ENCODE measurements at places on chromosomes 6 and 20.

- DNase-seq: no peak
Measured at GRCh38 chr6:143018955-143019354, 41.7 kb upstream of the AIG1 start.

- DNase-seq: peak; percentile 1
Measured at GRCh38 chr6:3287308-3287707, 28.6 kb downstream of the PSMG4 start.

DNA sequence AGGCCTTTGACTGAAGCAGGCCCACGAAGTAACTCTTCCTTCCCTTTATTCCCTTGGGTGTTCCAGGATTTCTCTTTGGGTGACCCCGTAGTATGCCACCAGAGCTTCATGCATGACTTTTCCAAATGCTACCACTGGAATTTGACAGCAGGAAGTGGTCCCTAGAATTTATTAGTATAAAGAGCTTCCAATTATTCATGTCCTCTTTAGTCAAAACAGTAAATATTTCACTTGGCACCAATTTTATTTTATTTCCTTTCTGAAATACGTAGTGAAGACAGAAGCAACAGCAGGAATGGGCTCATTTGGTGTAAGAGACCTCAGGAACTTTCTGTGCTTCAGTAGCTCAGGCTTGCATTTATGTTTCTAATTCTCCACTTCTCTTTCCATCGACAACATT is 151.3 kb downstream of the LCA5 start:
- DNase-seq: no peak

DNA sequence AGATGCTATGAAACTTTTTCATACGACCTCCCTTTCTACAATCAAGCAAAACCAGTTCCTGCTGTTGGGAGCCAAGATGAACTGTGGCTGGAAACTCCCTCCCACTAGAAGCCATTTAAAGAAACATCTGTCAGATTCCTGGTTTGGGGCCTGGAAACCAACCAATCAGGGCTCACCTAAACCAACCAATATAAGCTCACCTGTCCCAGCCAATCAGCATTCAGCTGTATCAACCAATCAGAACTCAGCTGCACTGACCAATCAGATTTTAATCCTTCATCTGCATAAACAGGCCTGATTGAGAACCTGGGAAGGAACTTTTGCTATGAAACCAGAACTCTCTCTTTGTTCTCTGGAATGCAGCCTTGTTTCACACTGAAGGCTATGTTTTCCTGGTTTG is 42.4 kb downstream of the SNX14 start:
- DNase-seq: no peak

GRCh38 chr6:144561455-144562043 is 276.4 kb downstream of the UTRN start:
- DNase-seq: no peak

DNA sequence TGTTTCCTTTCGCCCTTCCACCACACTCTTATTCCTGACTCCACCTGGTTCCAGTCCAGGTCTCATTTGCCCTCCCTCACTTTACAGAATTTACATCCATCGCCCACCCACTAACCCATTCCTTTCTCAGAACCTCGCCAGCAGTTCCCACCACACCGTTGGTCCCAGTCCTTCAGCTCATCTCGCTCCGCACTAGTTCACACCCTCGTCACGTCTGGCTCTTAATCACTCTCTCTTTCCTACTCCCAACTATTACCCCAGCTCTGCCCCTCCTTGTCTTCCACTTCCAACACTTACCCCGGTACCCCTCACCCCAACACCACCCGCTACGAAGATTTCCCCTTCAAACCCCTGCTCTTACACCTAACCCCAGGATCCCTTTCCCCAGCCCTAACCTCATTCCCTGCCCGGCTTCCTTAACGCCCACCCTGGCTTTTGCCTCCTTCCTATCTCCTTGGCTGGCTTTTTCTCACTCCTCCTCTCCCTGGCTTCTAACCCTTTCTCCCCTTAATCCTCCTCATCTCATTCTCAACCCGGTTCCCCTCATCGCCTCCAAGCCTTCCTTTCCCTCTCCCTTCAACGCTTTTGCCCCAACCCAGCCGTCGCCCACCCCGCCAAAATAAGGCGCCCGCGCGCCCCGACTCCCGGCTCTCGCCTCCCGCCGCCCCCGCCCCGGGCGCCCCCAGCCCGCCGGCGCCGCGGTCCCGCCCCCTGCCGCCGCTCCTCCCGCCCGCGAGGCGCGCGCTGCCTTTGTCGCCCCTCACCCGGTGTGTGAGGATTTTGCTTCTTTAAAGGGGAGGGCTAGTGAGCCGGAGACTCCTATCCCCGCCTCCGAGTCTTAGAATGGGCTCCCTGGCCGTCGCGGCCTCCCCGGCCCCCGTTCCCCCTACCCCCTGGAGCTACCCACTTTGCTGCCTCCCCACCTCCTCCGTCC is 542 bp downstream of the USP49 start:
- DNase-seq: peak; percentile 13

DNA sequence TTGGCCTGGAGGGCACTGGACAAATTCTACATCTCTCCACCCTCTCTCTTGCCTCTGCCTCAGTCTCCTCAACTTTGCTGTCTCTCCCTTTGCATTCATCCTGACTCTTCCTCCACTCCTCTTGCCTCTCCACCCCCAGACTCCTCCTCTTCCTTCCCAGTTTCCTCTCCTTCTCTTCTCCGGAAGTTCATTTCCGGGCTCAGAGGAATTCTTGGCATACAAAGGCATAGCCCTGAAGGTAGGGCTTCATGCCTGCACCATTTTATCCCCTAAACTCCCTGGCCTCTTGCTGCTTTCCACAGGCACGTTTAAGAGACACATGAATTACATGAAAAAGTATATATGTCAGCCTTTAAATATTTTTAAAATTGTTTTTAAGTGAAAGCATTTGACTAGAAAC is 10.6 kb downstream of the BFSP1 start:
- DNase-seq: no peak

- no peak for DNase-seq
Measured at GRCh38 chr6:14000901-14001300, 76.1 kb downstream of the RNF182 start.

- no peak for DNase-seq
Measured at GRCh38 chr6:5462856-5463255, 201.5 kb downstream of the FARS2 start.

- DNase-seq: no peak
Measured at GRCh38 chr6:100126790-100127484, 132.9 kb upstream of the MCHR2 start.

DNA sequence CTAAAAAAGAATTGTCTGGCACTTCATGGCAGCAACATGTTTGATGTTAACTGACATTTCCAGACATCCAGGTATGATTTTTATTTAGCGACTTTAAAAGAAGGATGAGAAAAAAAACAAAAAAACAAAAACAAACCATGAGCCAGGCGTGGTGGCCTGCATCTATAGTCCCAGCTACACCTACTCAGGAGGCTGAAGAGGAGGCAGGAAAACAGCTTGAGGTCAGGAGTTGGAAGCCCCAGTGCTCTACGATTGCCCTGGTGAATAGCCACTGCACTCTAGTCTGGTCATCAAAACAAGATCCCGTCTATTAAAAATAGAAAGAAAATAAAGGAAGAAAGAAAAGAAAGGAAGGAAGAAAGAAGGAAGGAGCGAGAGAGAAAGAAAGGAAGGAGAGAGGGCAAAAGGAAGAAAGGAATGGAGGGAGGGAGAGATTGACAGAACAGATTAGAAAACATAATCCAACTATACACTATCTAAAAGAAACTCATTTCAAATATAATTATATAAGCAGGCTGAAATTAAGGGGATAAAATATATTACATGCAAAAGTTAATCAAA is 141.6 kb downstream of the TRIM27 start:
- no peak for DNase-seq

DNA sequence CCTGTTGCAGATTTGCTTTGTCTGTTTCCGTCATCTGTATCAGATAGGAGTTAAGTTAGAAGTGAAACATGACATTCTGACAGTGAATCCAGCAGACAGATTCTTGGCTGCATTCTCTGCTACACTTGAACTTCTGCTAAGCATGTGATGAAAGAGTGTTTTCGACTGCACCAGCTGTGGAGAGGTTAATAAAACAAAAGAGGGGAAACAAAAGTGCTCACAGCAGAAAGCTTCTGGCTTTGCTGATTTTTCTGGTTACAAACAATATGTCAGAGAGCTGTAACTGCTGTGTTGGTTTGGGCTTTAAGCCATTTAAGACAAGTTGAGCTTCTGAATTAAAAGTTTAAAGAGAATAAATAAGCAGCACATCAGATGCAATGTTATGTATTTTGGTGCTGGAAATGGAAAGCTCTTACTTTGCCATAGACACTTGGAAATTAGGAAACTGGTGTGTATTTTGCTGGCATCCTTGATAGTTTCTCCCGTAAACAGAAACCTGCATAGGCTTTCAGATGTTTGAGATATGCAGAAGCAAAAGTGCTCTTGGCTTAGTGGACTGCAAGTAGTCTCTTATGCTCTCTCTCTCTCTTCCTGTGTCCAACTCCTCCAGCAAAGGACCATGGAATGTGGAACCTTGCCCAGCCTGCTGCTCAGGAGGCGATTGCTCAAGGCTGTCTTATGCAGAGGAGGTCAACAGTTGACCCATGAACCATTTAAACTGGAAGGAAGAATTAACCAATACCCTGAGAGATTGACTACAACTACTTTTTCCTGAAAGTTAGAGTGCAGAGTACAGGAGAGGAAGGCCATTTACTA is 104.9 kb downstream of the RPS12 start:
- no peak for DNase-seq

GRCh38 chr6:42704251-42704936 is 18.0 kb downstream of the PRPH2 start:
- peak; percentile 61 for DNase-seq

DNA sequence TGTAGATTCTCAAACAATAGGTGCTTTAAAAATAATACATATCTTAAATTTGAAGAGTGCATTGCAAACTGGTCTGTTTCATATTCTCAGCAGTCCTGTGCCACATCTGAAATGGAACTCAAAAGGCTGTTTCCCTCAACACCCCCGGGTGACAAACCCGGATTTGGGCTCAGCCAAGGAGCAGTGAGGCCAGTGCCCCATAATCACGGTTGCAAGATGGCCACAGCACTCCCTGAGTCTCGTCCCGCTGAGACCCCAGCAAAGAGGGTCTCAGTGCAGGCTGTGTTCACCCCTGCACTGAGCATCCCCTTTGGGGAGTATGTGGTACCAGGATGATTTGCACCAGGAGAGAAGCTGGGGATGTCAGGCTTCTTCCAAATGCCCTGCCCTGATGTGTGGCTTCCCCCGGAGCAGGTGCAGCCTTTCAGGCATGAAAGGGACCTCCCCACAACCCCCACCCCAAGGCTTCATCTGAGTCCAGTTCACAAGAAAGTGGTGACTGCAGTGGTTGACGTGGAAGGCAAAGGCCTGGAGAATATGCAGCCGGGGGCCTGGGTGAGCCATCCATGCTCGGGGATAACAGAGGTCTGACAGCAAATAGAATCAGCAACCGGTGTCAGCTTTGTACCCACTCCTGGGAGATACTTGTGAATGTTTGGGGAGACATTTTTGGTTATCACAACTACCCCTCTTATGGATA is 202.9 kb downstream of the SYNDIG1 start:
- DNase-seq: no peak

DNA sequence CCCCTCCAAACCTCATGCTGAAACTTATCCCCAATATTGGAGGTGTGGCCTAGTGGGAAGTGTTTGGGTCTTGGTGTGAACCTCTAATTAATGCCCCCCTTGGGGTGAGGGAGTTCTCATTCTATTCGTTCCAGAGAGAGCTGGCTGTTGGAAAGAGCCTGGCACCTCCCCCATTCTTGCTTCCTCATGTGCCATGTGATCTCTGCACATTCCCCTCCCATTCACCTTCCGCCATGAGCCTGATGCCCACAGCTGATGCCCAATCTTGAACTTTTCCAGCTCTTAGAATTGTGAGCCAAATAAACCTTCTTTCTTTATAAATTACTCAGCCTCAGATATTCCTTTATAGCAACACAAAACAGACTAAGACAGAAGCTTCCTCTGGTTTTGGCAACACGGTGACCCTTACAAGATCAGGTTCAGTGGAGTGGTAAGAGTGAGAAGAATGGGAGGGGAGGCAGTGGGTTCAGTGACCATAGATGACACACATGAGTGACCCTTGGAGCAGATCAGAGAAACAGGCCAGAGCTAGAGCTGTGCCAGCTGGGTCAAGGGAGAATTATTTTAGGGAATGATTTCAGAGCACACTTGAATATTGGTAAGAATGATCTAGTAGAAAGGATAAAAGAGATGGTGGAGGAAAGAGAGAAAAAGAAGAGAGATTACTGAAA is 176.4 kb downstream of the LY86 start:
- DNase-seq: no peak

- DNase-seq: no peak
Measured at GRCh38 chr6:34490390-34491090, 24.7 kb downstream of the PACSIN1 start.

DNA sequence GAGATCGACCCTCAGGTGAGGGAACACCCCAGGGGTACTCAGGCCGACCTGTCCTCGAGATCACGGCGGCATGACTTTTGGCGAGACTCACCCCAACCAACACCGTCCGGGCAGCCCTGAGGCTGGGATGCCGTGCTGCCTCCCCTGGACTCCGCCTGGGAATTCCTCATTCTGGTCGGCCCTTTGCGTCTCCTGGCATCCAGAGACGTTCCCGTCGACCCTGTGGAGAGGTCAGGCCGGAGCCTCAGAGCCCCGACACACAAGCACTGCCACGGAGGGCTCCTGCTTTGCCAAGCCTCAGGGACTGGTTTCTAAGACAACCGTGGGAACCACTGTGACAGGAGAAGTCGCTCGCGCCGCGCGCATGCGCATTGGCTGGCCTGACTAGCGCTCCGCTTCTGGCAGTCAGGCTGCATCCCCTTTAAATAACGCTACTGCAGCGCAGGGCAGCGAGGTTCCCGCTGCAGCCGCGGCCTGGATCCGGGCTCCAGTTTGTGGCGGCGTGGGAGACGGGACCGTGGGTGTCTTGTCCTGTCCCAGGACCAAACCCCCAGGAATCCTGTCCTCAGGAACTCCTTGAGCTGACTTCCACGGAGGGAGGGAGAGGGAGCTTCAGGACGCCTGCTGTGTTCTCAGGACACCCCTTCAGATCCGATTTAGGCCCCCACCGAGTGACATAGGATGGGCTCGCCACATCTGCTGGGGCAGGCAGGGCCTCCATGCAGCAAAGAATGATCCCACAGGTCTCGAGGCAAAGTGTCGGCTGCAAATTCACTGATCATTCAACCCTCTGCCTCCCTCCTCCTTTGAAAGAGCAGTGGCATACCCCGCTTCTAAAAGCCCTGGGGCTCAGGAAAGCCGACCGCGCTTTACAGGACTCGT is 163.2 kb upstream of the ZNF337 start:
- DNase-seq: peak; percentile 72

DNA sequence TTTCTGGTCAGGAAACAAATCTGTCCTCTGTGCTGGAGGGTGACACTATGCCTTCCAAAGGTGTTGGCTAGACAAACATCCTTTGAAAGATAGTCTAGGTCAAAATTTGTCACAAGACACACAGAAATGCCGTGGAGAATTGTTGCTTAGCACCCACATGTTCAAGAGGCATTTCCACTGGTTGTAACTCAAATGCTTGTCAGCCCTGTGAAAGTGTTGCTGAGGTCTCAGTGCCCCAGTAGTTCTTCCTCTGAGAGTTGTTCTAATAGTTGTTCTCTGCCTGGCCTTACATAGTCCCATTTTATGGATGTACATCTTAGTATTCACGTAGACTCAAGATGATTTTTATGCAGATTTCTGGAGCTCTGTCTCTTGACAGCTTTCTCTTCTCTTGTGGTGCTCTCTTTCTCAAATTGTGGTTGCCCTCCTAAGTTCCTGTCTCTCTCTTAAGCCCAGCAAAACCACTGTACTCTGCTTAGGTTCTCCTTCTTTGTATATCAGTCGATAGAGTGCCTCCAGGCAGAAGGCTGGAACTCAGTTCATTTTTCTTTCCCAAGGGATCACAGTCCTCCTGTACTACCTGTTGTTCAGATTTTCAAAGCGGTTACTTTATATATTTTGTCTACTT is 39.5 kb upstream of the REV3L start:
- DNase-seq: no peak

Measured in WTC11 (cell line).